ENCODE measurements at places on chromosomes 2 and 18.

- DNase-seq = no peak
Observed at GRCh38 chr18:76647322-76647721, 152.3 kb upstream of the ZNF516 start.

GRCh38 chr2:212013626-212014025 is 525.0 kb downstream of the ERBB4 start:
- no peak for DNase-seq

GRCh38 chr18:21117409-21118131 is 6.0 kb upstream of the ROCK1 start:
- DNase-seq = peak; percentile 90

- no peak for DNase-seq
Observed at GRCh38 chr18:13464432-13465123, 246.0 kb downstream of the LDLRAD4 start.

- DNase-seq = no peak
Observed at GRCh38 chr18:58239879-58240278, 195.9 kb downstream of the NEDD4L start.

DNA sequence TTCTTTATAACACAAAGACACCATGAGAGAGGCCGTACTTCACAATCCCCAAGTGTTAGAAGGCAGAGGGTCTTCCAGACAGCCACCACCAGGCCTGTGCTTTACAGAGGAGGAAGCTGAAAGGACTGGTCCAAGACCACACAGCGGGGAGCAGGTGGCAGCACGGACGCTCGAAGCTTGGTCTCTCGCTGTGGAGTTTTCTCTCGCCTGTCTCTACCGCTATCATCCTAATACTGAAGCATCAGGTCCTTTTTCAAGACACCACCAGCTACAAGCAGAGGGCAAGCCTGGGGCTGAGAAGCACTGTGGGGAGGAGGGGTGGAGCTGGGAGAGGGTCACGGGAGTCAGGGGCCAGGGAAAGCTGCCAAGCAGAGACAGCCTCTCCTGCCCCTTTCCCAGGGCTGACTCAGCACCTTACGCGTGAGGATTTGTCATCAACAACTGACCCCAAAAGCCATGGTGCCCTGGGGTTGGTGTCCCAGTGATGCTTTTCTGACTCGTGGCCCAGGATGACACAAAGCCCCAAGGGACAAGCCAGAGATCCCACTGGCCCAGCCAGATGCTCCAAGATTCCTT is 31.9 kb upstream of the FOSL2 start:
- peak; percentile 69 for DNase-seq

GRCh38 chr2:125730921-125731320 is 925.0 kb upstream of the GYPC start:
- no peak for DNase-seq

DNA sequence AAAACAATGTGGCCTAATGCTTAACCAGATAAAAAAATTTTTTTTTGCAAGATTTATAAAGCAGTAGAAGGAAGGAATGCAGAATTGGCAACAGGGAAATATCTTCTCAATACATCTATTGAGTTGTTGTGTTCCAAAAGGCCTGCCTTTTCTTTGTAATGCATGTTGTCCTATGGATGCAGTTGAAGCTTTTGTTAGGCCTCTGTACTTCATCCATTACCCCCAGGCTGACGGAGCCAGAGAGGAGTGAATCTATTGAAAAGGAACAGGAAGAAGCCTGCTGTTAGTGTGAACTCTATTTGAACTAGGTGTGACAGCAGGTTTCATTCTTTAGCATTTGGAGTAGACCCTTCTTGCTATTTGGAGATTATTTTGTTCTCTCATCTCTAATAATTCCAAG is 56.5 kb downstream of the MTX2 start:
- no peak for DNase-seq

GRCh38 chr2:28030600-28030999 is 140.1 kb downstream of the BABAM2 start:
- DNase-seq = no peak

DNA sequence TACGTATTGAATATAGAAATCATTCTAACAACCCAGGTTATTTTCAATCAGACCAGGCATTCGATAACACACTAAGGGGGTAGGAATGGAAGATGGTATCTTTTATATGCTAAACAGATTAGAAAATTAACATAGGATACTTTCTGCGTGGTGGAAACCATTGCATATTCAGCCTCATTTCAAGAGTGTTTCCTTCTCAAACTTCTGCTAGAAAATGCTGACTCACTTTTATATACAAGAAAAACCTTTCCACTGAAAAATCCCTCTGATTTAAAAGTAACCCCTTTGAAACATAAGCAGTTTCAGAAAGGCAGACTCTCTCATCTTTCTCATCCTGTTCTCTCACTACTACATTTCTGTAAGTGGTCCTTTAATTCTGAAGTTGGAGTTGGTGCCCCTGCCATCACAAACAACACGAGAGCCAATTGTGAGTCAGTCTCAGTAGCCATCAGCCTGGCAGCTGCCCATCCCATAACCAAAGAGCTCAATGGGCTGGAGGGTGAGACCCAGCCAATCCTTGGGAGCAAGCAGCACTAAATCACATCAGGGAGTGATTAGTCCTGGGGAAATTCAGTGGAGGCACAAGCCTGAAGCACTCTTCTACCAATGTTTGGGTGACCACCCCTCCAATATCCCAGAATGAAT is 343.1 kb downstream of the CELF4 start:
- DNase-seq = no peak

DNA sequence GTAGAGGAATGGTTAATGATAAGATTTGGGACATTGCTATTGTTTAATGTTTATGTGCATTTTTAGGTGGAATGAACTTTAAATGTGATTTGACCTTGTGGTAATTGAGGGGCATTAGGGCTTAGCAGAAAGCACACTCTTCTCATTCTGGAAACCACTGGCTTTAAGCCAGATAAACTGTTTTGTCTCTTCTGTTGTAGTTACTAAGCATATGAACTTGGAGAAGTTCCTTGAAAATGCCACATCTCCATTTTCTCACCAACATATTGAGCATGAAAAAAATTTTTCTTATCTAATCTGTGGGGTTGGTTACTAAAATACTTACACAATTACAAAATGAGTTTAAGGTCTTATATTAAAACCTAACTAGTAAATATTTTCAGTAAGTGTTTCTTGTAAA is 70.8 kb upstream of the FSHR start:
- no peak for DNase-seq

- no peak for DNase-seq
Observed at GRCh38 chr2:242063850-242064249, 194.3 kb downstream of the RTP5 start.

GRCh38 chr2:173415431-173416381 is 61.0 kb downstream of the CDCA7 start:
- no peak for DNase-seq

GRCh38 chr2:223916181-223916920 is 28.8 kb downstream of the WDFY1 start:
- DNase-seq = no peak

DNA sequence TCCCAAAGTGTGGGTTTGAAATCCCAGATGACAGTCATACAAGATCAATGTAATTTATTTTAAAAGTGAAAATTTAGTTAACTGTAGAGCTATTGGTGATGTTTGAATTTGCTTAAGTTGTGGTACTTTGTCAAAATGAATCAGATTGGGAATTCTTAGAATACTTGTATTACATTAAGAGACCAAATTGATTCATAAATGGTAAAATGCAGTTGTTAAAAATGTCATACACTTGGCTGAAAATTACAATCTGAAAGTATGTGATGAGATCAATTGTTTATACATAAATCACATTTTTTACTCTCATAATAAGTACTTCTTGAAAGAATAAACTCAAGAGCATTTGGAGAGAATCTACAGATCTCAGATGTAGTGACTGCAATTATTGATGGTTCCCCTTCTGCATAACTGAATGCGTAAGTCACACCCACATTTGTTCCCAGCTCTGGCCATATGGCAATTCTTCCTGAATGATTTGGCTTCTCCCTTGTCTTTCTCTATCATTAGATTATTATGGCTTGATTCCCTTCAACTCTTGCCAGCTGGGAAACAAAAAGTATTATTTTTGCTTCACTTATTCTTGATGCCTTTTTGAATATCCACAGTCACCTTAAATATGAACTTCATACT is 558.5 kb downstream of the CPS1 start:
- DNase-seq = peak; percentile 40

DNA sequence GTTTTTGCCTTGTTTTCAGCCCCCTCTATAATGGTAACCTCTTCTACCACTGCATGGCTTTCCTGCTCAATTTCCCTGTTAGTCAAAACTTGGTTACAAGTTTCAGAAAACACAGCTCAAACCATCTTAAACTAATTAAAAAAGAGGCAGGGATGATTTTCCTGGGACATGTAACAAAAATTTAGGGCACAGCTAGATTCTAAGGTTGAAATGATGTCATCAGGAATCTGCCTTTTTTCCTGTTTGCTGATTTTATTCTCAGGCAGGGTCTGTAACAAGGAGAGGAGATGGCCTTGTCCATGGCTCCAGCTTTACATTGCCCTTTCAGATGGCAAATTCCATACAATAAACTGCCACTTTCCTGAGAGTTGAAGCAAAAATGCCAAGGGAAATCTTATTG is 157.9 kb upstream of the CREB1 start:
- DNase-seq = no peak

GRCh38 chr2:164903204-164903603 is 52.1 kb downstream of the SLC38A11 start:
- DNase-seq = peak; percentile 72

- peak; percentile 89 for DNase-seq
Observed at GRCh38 chr2:203683932-203684556, 22.4 kb upstream of the CD28 start.

GRCh38 chr18:69085951-69086350 is 288.1 kb downstream of the CCDC102B start:
- no peak for DNase-seq

DNA sequence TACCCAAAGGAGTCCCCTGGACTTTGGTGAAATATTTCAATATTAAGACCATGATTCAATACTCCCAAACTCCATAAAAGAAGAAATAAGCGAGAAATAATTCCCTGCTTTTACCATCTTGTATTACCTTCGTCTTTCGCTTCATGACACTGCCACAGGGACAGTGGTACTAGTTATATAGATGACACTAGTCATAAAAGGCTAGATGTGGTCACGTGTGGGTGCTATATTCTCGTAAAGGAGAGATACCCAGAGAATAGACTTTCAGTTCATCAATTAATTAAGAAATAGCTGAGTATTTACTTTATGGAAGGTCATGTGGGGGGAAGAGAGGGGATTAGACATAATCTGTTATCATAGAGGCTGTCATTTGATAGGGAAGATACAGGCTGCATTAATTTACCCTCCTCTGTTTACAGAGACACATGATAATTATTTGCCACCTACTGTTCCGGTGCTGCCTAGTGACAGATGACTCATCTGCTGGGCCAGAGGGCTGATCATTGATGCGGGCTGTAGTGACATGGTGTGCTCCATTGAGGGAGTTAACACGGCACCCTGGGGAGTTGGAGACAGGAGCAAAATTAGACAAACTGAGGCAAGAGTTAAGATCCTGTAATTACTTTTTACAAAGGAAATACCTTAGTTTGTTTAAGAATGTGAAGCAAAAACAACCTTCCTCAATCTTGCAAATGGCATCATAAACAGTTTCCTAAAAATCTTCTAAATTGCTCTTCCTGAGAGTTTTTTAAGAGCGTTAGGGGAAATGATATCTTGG is 78.2 kb upstream of the ITGB6 start:
- DNase-seq = no peak

DNA sequence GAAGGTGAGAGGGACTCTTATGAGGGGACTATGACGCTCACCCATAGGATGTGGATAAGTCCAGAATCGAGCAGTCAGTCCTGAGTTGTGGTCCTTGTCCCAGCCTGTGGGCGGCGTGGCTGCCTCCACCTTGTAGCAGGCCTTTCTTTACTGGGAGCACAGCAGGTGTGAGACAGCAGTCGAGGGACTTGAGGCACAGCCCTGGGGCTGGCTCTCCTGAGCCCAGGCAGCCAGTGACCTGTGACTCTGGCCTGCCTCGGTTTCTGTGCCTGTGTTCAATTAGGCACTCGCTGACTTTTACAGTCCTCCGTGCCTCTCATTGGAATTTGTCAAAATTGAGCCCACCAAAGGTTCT is 8.3 kb downstream of the PPP1R7 start:
- no peak for DNase-seq

DNA sequence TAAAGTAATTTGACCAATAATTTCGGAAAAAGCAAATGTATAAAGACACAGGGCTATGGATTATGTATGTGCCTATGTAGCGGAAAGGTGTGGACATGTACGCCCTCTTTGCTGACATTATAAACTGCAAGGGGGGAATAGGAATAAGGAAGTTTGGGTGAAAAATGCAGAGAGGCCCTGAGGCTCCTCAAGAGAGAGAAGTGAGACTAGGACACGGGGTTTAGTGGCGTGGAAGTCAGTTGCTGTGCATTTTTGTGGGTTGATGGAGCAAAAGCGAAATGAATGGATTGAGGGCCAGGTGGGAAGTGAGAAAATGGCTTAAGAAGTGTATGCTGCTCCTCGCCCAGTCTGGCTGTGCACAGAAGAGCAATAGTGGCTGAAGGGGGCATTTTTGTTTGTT is 96.2 kb upstream of the B3GNT7 start:
- no peak for DNase-seq

DNA sequence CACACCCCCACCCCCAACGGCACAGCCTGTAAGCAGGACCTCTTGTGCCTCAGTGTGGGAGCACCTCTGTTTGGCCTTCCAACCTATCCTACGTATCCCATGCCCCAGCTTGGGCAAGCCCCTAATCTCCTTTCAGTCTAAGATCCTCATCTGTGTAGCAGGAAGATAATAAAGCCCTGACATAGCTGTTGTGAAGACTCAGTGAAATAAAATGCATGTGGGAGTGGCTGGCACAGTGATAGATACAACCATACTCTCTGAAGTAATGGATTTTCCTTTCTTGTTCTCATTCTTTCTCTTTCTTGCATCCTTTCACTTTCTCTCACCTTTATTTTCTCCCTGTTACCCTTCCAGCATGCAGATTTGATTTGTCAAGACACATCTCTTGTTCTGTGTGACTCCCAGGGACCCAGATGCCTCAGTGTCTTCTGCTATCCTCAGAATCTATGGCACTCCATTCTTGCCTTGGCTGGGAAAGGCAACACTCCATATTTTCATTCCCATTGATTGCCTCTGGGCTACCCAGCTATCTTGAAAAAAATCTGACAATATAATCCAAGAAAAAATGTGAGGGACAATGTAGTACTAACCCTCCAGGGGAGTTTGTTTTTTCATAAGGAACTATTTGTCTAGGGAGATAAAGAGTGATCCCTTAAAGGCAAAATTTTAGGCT is 207.2 kb upstream of the SETBP1 start:
- DNase-seq = no peak

- DNase-seq = peak; percentile 66
Observed at GRCh38 chr2:37318401-37318800, 6.2 kb downstream of the PRKD3 start.

DNA sequence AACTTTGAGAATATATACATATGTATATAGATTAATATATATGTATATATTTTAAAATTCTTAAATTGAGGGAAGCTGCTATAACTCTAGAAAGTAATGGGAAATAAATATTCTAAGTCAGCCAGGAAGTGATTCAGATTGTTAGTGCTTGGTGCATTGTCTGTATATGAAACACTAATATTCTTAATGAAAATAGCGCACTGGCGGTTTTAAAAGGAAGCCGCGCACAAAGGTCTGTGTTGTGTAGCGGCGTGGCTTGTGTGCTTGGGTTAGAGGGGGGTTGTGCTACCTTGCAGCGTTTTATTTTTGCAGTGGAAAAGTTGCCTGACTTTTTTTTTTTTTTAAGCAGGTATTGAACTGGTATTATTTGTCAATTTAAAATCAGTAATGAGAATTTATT is 11.3 kb downstream of the TSHZ1 start:
- no peak for DNase-seq

Data from HCEC 1CT (cell line).